ENCODE measurements at places on chromosomes 7 and 10.

GRCh38 chr10:105189463-105189800 lies 548.3 kb downstream of the SORCS3 start:
- no peak for DNase-seq

- no peak for DNase-seq
Measured at GRCh38 chr7:31432836-31433340, 81.0 kb upstream of the ITPRID1 start.

- DNase-seq: no peak
Measured at GRCh38 chr7:134589491-134589941, 40.6 kb downstream of the AKR1B15 start.

DNA sequence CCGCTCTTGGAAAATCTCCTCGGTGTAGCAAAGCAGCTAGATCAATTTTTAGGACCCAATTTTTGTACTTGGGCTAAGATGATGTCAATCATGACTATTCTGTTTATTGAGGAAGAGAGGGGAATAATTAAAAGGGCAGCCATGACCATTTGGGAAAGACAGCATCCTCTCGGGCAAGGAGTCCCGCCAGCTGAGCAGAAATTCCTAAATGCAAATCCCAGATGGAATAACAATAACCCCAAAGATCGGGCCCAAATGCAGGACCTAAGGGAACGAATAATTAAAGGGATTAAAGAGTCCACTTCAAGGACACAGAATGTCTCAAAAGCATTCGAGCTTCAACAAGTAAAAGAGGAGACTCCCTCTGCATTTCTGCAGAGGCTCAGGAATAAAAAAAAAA lies 18.7 kb downstream of the COL17A1 start:
- DNase-seq: no peak

- no peak for DNase-seq
Measured at GRCh38 chr10:68752711-68753350, 31.8 kb downstream of the CCAR1 start.

DNA sequence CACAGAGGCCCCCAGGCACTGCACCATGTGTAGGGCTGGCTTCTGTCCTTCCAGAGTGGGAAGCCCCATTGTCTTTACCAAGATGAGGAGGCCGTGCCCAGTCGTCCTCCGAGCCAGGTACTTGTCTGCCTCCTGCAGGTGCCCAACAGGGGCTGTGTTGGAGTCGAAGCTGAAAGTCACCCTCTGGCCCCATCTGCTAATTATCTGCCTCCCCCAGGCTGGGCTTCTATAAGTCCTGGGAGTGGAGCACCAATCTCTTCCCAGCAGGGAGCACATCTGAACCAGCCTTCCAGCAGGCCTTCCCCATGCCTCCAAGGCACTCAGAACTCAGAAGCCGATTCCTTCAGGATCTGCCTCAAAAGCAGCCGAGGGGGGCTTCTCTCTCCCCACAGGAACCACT lies 11.6 kb upstream of the CHST15 start:
- DNase-seq: no peak

- DNase-seq: no peak
Measured at GRCh38 chr10:106573106-106573505, 591.4 kb downstream of the SORCS1 start.

GRCh38 chr10:22247636-22248035 lies 29.8 kb upstream of the EBLN1 start:
- DNase-seq: no peak

DNA sequence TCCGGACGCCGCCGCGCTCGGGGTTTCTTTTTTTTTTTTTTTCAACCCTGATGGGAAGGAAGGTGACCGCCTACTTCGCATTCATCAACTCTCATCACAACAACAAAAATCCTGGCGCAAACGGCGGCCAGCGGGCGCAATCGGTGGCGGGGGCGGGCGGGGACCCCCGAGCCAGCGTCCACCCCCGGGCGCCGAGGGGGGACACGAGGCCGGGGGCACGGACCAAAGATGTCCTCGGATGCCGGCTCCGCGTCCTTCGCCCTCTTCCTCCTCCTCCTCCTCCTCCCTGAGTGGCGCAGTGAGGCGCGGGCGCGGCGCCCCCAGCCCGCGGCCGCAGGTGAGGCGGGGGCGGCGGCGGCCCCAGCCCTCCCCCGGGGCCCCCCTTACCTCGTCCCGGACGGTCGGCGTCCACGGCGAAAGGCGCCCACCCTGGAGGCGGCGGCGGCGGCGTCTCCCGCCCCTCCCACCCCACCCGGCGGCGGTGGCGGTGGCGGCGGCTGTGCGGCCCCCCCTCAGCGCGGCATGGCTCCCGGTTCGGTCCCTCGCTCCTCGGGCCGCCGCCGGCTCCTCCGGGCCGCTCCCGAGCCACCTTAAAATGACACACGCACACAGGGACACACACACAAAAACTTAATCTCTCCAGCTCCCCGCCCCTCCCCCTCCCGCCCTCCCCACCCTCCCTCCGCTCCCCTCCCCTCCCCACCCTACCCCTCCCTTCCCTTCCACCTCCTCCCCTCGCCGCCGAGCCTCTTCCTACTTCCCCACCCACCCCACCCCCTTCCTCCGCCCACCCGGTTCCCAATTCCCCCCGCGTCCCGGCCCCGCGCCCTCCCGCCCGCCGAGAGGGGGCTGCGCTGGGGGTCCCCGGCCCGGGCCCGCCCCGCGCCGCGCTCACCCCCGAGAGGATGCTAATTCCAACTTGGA lies at the start of gene CTBP2:
Gene CTBP2 (minus strand): TSS at position 632 of the 924 bp plus-strand sequence.
- DNase-seq: no peak

- no peak for DNase-seq
Measured at GRCh38 chr10:30127120-30127541, 67.7 kb upstream of the JCAD start.

GRCh38 chr10:88992921-88993524 lies 2.4 kb downstream of the FAS start:
- no peak for DNase-seq

DNA sequence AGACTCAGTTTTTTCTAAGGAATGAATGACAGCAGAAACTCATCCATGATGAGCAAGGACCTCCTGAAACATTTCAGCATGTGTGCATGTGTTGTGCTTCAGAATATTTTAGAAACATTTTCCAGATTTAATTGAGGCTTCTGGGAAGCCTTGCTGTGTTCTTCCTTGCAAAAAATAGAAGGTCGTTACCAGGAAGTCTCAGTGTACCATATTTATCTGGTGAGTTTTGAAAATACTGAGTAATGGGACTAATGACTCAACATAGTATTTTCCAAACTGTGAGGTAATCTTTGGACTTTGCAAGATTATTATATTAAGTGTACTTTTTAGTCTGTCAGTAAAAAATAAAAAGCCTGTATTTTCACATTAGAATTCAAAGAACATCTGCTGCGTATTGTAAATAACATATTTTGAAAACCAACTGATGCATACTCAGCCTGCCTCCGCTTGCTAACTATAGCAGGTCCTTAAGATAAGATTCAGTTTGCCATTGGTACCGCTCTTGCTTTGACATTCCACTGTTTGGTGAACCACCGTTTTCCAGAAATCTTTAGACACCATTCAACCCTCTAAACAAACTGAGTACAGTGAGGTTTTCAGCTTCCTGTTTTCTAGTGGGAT lies 739.6 kb upstream of the GALNT17 start:
- no peak for DNase-seq

- DNase-seq: no peak
Measured at GRCh38 chr7:155722118-155722517, 77.7 kb downstream of the RBM33 start.

- no peak for DNase-seq
Measured at GRCh38 chr7:66415659-66416265, 210.6 kb downstream of the TPST1 start.

- DNase-seq: no peak
Measured at GRCh38 chr7:116122972-116123595, 87.3 kb upstream of the TES start.

DNA sequence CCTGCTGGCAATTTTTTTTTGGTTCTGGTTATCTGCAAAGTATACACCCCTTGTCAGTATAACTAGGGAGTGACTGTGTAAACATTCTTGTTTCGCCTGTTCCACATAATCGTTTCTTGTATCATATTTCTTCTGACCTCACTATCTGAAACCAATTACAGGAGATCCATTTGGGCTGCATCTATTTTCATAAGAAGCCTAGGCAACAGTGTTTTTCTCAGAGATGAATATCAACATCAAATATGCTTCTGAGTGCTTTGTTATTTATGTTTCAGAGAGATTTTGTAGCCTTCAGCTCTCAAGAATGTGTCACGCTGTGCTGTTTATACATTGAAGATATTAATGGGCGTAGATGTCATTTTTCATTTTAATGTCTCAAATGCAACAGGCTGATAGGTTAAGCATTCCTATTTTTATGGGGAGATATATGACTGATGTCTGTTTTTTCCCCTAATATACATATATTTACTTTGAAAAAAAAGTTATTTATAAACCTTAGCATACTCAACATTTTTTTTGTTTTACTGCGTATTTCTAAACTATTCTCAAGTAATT lies 115.5 kb downstream of the FOXP2 start:
- DNase-seq: no peak

GRCh38 chr10:72297281-72297804 lies 23.6 kb downstream of the DDIT4 start:
- peak; percentile 93 for DNase-seq

GRCh38 chr7:95004618-95005247 lies 97.3 kb downstream of the PPP1R9A start:
- DNase-seq: no peak

DNA sequence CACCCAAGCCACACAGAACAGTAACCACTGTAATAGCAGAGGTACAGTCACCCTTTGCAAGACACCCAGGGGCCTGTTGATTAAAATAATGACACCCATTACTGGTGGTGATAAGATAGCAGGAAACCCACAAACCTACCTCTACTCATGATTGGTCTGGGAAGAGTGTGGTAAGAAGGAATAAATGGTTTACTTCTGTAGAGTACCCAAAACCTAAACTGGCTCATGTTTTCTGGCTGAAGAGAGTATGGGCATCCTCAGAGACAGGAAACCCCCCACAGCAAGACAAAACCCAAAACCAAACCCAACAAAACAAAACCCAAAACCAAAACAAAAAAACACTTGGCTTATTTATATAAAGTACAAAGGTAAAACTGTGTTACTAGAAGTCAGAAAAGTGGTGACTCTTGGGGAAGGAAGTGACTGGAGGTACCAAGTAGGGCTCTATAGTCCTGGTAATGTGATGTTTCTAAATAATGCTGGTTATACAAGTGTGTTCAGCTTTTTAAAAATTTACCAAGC lies 15.5 kb upstream of the DNAJB12 start:
- DNase-seq: no peak

DNA sequence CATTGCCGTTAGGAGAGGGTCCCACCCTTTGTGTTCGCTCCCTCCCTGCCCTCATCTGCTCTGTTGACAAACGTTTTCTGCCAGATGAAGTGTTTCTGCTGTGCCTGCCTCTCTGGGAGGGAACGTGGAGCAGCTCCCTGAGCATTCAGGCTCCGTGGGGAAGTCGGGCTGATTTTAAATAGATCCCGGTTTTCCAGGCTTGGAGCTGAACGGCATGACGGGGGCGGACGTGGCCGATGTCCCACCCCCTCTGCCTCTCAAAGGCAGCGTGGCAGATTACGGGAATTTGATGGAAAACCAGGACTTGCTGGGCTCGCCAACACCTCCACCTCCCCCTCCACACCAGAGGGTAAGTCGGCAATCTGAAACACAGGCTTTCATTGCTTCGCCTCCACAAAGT lies 101.9 kb upstream of the NPS start:
- DNase-seq: no peak

GRCh38 chr10:33833566-33833965 lies 499.1 kb upstream of the NRP1 start:
- no peak for DNase-seq

DNA sequence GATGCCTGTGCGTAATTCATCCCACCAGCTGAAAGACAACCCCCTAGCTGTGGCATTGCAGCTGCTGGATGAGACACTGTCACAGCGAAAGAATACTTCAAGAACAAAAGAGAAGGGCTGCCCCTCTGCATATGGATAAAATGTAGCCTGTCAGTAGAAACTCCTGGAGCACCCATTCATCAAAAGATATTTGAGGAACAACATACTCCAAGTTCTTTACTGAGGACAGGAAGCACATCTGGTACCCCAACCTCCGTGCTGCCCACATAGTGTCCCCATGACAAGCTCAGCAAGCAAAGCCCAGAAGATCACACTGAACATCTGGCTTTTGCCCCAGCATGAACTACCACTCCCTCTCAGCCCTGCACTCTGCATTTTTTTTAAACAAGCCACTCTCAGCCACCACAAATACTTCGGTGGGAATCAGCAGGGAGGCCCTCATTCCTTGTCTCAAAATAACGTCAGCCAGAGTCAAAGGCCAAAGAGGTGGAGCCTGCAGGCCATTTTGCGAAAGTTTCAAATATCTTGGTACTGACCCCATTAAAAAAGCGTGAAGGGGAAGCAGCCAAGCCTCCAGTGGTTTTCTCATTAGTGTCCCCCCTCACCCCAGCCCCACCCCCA lies 1.7 kb downstream of the CREB3L2 start:
- DNase-seq: no peak

DNA sequence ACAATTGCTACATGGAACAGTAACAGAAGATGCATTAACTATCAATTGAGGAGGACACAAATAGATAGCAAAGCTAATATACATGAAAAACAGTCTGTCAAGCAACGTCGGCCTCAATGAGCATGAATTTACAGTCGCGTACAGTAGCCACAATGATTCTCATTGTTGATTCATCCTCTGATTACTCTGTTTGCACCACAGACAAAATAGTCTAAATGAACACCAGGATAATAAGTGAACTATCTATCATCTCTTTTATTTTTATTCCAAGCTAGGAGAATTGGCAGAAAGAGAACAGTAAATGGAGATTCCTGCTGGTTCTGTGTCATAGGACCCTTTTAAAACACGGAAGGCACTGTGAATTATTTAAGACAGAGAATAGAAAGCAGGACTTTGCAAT lies 108.5 kb downstream of the EVX1 start:
- DNase-seq: no peak

DNA sequence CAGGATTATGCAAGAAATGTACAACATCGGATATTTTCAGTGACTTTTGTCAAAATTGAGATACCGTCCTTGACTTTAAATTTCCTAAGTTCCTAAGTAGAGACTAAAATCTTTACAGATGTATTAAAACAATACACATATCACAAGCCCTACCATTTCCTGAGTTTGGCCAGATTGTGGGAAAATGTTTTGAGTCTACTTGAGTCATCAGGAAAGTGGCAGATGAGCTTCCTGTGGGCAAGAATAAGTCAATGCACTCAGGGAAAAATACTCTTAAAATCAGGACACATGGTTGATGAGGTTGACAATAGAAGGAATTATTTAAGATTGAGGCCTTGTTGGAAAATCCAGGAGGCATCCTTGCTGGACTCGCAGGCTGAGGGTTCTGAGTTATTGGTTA lies 162.5 kb downstream of the SNX10 start:
- no peak for DNase-seq

DNA sequence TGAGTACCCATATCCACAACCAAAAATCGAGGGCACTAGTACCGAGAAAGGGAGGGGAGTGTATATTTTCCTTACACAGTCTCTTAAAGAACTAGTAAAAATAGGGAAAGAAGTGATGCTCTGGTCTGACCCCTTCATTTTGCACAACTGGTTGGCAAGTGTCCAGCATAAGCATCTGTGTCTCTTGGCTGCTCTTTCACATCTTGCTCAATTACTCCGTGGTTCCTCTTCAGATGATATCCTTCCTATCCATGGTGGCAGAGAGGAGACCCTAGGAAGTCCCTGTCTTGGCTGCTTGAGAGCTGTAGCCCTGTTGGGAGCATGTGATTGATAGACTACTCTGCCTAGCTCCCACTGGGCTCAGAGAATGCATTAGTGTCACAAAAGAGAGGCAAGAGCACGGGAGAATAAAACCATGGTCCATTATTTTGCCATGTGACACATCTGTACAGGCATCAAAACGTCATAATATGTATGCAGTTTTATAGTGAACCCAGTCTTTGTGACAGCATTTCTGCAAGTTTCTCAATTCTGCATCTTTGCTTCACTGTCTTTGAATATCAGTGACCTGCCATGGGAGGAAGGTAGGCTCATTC lies 111.8 kb upstream of the ANKRD1 start:
- no peak for DNase-seq
